ENCODE measurements at places on chromosomes 11 and 22. TPM values are rescaled to one million over a fixed set of nuclear protein-coding genes. Genes with fewer than 3 reads are reported as not detected.
A peak's percentile ranks its signal among the peaks of the same experiment; 100 is the strongest.

The CDKN1C gene
- total RNA-seq: 0.55 TPM

The DUSP8 gene
- total RNA-seq: not detected

The OR51E2 gene
- total RNA-seq: not detected

- no peak for DNase-seq
These were observed 40.7 kb upstream of the POU2AF1 start for GRCh38 chr11:111419641-111420327.

- DNase-seq: no peak
These were observed 77.4 kb downstream of the TRIM29 start for GRCh38 chr11:120060512-120060911.

- DNase-seq: no peak
These were observed 6.9 kb upstream of the PHOX2A start for GRCh38 chr11:72250661-72251464.

GRCh38 chr11:65132988-65133700 is 1.2 kb downstream of the SYVN1 start:
- peak; percentile 91 for DNase-seq

GRCh38 chr11:10338287-10338686 is 33.4 kb downstream of the ADM start:
- no peak for DNase-seq

The GAB4 gene
- not detected for total RNA-seq

DNA sequence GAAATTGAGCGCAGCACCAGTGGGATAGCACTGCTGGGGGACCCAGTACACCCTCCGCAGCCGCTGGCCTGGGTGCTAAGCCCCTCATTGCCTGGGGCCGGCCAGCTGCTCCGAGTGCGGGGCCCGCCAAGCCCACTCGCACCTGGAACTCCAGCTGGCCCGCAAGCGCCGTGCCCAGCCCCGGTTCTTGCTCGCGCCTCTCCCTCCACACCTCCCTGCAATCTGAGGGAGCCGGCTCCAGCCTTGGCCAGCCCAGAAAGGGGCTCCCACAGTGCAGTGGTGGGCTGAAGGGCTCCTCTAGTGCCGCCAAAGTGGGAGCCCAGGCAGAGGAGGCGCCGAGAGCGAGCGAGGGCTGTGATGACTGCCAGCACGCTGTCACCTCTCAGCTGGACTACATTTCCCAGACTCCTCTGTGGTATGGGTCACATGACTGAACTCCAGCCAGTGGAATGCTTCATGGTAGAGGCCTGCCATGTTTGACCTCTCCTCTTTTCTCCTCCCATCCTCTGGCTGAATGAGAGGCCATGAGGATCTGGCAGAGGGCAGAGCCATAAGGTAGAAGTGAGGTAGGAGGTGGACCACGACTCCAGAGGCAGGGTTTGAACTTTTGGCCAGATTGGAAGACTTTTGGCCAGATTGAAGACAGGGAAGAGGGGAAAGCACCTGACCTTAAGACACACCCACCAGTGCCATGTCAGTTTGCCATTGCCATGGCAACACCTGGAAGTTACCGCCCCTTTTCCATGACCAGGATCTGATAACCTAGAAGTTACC is 6.2 kb downstream of the MRGPRD start:
- peak; percentile 57 for DNase-seq

GRCh38 chr11:129324533-129325175 is 51.0 kb upstream of the BARX2 start:
- DNase-seq: no peak

- peak; percentile 84 for DNase-seq
These were observed 25.4 kb upstream of the SORL1 start for GRCh38 chr11:121426476-121427399.

DNA sequence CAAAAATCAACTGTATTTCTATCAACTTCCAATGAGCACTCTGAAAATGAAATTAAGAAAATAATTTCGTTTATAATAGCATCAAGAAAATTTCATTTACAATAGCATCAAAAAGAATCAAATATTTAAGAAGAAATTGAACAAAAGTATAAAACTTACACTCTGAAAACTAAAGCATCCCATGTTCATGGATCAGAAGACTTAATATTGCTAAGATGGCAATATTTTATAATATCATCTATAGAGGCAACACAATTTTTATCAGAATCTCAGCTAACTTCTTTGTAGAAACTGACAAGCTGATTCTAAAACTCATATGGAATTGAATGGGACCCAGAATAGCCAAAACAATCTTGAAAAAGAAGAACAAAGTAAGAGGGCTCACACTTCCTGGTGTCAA is 19.9 kb downstream of the NUP160 start:
- DNase-seq: no peak

The DGAT2 gene
- 7.0 TPM for total RNA-seq

The MTFP1 gene
- total RNA-seq: 63.6 TPM
